Stimulated activated CD4-positive, alpha-beta T cell treated with anti-CD3 and anti-CD28 coated beads, Interleukin-2, amount 100 ng/mL, for 24 hours (primary cell): ENCODE measurements at places on chromosomes 11 and 22.
A peak's percentile ranks its signal among the peaks of the same experiment; 100 is the strongest.

DNA sequence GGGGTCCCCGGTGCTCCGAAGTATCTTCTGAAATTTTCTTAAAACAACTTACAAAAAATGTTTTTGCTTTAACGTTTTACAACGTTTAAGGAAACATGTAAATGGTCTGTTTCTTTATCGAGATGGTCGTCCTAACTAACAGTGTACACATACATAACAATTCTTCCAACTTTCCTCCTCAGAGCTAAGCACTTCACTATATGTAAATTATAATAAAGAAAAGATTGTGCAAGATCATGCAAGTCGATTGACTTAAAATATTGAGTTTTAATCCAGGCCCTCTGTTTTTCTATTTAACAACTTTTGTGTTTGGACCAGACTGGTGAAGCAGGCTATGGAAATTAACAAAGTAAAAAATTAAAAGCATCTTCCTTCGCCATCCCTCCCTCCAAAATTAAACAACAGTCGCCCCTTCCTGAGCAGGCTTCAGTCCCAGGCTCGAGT, 4.9 kb downstream of the ALX4 start:
- DNase-seq, result no peak

DNA sequence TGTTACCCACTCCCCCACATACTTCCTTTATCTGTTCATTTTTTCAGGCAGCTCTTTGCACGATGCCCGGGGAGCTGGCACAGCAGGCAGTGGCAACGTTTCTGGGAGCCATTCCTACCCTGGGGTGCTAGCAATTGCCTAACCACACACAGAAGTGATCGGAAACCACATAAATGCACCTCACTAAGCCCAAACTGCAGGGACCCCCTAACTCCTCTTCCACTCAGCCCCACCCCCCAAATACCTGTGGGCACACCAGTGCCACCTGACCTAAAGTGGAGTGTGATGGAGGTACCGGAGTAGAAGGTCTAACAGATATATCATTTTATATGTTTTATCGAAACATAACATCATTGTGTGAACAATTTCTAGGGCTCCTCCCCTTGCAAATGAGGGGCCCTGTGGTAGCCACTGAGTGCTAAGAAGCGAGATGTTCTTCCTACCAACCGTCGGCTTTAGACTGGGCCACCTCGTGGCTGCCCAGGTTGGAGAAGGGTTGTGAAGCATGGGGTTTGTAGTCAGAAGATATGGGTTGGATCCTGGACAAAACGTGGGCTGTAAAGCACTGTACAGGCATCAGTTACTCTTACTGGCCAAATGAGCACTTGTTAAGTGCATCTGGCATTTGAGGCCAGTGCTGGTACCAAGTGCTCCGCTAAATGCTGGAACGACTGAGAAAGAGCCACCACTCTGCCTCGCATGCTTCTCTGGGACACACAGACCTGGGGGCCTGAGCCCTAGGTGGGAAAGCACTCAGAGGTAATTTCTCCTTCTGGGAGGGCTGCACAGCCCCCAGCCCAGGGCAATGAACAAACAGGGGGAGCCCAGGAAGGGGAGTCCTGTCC, 2.8 kb downstream of the MRGPRD start:
- DNase-seq, result no peak

DNA sequence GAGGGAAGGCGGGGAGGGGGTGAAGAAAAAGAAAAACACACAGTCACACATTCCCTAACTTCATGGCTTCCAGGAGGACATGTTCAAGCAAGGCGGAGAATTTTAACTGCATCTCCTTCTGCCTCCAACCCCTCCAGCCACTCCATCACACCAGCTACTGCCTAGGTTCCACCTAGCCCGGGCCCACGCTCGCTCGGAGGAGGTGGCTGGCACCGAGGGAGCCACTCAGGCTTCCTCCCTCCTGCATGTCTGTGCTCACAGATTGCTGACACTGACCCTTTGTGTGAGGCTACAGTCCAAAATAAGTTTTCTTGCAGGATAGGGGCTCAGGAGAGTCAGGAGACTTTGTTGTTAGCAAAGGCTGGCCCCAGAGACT, 9.4 kb upstream of the OPCML start:
- DNase-seq, result no peak

GRCh38 chr11:93444617-93445073, 98.5 kb downstream of the SMCO4 start:
- peak; percentile 17 for DNase-seq

DNA sequence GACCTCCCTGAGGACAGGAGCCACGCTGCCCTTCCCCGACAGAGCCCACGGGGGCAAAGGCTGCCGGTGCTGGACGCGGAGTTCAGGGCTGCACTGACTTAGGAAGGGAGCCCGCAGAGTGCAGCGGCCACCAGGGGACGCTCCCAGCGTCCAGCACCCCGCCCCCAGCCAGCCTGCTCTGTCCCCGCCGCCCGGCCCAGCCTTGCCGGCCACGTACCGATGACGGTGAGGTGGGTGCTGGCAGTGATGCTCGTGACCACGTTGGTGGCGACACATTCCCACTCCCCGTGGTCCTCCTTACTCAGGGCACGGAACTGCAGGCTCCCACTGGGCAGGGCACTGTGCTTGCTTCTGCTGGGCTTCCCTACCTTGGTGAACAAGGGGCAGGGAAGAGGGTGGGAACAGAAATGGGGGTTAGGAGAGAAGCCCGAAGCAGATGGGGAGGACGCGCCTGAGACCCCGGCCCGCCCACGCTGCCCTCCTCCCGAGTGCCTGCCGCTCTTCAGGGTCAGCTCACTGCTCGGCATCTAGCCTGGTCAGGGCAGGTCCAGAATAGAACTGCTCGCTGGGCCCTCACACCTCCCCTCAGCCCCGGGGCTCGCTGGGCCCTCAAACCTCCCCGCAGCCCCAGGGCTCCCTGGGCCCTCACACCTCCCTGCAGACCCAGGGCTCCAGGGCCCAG, 25.9 kb downstream of the IGSF9B start:
- DNase-seq, result no peak

DNA sequence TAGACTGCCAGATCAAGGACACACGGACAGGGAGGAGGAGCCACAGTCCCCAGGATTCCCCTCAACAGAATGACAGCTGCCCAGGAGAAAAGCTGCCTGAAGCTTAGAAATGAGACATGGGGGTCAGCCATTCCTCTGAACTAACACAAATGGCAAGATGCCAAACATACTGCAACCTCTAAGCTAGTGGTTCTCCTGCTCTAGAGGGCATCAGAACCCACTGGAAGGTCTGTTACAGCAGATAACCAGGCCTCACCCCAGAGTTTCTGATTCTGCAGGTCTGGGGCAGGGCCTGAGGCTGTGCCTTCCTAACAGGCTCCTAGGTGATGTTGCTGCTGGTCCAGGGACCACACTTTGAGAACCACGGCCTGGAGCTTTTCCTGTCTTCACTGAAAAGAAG, 28.6 kb upstream of the BID start:
- no peak for DNase-seq

DNA sequence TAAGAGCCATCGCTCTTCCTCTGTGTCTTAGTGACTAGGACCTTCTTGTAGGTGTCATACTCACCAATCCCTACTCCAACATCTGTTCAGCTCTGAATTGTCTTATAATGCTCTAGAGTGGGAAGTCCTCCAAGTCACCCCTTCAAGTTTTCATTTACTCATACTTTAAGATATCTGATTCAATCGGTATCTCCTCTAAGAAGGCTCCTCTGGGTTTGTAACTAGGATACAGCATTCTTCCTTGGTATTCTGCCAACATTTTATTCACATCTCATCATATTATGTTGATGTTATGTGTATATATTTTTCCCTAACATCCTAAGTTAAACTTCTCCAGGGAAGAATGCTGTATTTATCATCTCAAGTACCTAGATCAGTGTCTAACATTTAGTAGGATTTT, 662.1 kb downstream of the NTM start:
- DNase-seq, result no peak
